A673 (cell line): ENCODE measurements at places on chromosomes 12 and 14. TPM values are rescaled to one million over a fixed set of nuclear protein-coding genes. Genes with fewer than 3 reads are reported as not detected.

DNA sequence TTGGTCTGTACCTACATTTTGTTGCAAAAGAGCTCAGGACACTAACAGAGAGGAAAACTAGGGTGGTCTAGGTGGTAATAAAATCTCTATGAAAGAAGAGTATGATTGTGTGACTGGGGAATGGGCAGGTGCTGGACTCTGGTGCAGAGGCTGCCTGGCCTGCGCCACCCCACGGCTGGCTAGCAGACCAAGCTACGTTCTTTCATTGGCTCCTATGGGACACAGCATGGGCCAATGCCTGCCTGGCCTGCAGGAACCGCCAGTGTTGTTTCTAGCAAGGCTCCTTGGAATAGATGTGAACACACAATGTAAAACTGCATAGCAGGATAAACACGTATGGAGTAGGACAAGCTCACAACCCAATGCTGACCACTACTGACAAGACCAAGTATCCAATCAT, 51.7 kb upstream of the CORO1C start:
- no peak for DNase-seq

GRCh38 chr14:65704850-65705249, 292.3 kb downstream of the FUT8 start:
- no peak for DNase-seq

The EML5 gene
- 0.32 and 0.63 TPM in 2 replicates for total RNA-seq

The LTBP2 gene
- total RNA-seq = 0.26 and 0.57 TPM in 2 replicates

The GALNT6 gene
- total RNA-seq = 0.24 and 0.26 TPM in 2 replicates

The PLXNC1 gene
- total RNA-seq = 0.30 and 0.76 TPM in 2 replicates

The AKT1 gene
- total RNA-seq = 123 and 142 TPM in 2 replicates

The LRRIQ1 gene
- 2.7 and 3.4 TPM in 2 replicates for total RNA-seq

The RPS6KA5 gene
- 7.6 and 7.9 TPM in 2 replicates for total RNA-seq
